ENCODE measurements at places on chromosomes 5 and 9.
A peak's percentile ranks its signal among the peaks of the same experiment; 100 is the strongest.

DNA sequence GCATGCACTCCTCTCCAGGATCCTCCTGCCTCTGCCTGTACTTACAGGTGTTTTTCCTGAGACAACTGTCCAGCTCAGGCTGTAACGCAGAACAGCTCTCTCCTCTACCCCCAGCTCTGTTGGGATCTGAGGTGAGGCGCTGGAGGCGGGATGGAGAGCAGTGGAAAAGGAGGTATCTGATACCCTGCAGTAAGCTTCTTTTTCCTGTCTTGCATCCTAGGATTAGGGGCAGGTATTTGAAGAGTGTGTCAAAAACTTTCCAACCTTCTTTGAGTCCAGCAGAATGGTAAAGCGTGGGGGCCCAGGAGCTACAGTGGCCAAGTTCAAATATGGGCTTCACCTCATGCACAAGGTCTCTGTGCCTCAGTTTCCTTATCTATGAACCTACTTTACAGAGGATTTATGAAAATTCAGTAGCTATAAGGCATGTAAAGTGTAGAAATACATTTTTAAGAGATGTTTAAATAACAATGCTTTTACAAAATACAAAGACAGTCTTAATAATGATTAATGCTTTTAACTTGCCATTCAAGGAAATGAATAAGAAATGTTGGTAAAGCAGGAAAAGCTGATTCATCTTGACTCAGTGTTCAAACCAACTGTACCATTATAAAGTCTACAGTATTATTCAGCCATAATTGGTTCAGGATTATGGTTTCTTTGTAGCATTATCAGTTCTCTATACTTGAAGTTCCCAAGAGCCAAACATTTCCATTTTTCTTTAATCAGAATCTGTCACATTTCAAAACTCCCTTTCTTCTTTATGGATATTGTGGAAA is 26.1 kb downstream of the MAP1B start:
- no peak for DNase-seq

- DNase-seq, result no peak
These were observed 36.6 kb upstream of the LECT2 start for GRCh38 chr5:135991429-135991828.

GRCh38 chr5:164065266-164065665 is 559.8 kb downstream of the MAT2B start:
- DNase-seq, result no peak

DNA sequence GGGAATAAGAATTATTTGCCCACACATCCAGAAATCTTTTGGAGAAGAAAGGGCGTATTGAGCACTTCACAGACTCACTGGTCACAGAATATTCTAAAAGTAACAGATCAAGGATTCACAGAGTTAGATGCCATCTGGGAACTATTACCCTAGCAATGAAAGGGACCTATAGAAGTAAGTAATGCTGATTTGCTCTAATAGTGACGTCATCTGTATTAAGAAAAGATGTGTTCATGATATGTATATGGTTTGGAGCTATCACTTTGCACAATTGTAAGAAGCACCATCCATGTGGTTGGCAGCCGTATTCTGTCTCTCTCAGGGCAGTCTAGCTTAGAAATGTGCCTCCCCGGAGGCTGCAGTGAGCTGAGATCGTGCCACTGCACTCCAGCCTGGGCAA is 52.8 kb upstream of the SV2C start:
- no peak for DNase-seq

- DNase-seq, result no peak
These were observed 2064.1 kb downstream of the MAT2B start for GRCh38 chr5:165569551-165569950.

- DNase-seq, result peak; percentile 11
These were observed 159.4 kb upstream of the CCNH start for GRCh38 chr5:87572090-87572489.

DNA sequence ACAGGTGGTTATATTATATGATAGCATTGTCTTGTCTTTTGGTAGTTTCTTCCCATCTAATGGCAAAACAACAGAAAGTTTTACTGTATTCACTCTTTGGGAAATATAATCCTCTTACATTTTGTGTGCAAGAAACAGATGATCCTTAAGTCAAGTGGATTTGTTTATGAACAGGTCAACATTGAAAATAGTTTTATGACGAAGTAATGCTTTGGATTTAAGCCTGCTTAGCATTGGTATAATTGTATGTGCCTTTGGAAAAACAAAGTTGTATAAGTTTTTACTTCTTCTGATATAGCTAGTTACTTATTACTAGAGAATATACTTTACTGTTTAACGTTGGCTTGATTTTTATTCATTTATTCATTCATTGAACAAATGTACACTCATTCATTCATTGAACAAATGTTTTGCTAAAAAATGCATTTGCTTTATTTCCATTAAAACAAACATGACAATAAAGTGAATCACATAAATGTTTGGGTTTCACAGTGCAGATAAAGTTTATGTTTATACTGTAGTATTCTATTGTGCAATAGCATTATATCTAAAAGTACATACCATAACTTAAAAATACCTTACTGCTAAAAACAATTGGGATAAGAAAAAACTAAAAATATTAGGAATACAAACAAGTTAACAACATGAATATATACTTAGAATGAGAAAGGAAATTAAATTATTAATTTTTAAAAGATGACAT is 12.3 kb downstream of the SGCD start:
- DNase-seq, result no peak

DNA sequence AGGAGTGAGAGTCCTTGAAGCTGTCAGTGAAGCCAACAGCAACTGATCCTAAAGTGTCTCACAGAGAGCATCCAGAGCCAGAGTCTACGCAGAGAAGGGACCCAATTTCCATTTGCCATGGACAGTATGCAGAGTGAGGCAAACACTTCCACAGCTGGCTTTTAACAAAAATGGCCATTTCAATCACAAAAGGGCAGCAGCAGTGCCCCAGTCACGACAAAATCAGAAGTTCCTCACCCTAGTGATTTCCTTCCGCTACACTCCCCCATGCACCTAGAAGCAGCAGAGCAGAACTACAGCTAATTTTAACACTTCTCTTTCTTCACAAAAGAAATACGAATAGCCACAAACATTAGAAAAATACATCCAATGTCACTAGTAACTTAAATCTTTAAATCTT is 27.9 kb downstream of the FBXW11 start:
- DNase-seq, result no peak

GRCh38 chr5:157193699-157194424 is 13.2 kb downstream of the ITK start:
- no peak for DNase-seq

Data from GM13977 (cell line).